ENCODE measurements at places on chromosomes 5 and 9.

DNA sequence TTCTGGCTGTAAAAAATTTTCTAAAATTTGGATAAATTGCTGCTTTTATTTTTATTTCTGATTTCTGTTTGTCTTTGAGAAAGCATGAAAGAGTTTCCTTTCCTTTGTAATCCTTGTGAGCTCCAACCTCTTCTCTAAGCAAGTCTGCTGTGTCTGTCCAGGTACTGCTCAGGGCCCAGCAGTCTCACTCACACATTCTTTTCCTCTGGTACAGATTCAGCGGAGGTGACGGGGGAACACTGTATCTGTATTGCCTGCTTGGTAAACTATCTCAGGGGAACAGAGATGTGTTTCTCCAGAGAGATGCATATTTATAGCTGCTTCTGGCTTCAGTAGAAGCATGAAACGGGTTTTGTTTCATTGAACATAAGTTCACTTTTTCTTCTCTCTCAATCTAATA, 60.5 kb downstream of the NUP214 start:
- DNase-seq, result no peak

- no peak for DNase-seq
Measured at GRCh38 chr9:91071184-91071990, 269.8 kb downstream of the SYK start.

DNA sequence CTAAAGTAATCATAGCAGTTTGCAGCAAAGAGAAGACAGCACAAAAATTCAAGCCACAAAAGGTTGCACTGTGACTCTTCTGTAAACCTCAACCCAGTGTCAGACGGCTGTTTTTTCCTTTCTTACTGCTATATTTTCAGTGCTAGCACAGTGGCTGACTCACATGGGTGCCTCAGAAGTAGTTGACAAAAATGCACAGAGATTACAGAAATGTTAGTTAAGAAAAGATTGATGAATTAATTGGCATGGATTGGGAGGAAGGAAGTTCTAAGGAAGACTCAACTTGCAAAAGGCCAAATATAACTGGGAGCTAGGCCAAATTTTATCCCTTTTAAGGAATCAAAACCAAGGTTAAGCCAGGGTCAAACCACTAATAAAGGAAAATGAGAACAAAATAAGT, 43.7 kb upstream of the ITGA1 start:
- DNase-seq, result no peak

- no peak for DNase-seq
Measured at GRCh38 chr9:110592044-110592830, 12.7 kb upstream of the SVEP1 start.

DNA sequence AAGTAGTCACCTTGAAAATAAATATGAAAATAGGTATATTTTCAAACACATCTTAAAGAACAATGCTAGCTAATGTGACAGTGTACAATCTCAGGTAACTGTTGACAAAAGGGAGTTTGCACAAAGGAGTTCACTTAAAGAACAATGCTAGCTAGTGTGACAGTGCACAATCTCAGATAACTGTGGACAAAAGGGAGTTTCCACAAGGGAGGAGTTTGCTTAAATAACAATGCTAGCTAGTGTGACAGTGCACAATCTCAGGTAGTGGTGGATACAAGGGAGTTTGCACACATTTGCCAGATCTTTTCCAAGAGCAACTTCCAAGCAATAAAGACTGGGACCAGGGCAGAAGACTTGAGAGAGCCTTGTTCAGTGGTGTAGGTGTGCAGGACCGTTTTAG, 442.9 kb upstream of the FTMT start:
- DNase-seq, result no peak
